Stimulated activated CD8-positive, alpha-beta memory T cell treated with anti-CD3 and anti-CD28 coated beads, Interleukin-4, amount 100 ng/mL, for 4 hours (primary cell): ENCODE measurements at places on chromosomes 7 and 10.

DNA sequence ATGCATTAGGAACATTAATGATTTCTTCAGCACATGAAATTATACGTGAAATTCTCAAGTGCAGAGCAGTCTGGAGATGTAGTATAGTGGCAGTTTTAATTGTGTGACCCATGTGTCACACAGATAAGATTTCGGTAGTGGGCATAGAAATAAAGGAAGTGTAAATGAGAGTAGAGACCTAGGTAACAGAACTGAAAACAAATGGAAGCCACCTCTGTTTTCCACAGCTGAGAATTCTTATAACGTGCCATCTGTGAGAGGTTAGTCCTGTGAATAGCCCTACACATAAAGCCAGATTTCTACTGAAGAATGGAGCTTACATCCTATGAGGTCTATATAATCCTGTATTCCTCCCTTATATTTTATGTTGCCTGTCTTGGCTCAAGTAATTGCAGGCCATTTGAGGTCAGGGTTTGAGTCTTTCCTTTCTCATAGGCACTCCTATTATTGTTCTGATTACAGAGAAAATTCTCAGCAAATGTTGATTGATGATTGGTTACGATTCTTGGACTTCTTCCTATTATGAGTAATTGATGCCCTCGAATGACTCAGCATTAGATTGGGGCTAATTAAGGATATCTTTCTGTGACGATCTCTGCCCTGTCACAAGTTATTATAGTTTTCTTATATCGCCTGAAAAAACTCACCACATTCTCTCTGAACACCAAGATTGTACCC lies 258.2 kb downstream of the KIF20B start:
- no peak for DNase-seq

DNA sequence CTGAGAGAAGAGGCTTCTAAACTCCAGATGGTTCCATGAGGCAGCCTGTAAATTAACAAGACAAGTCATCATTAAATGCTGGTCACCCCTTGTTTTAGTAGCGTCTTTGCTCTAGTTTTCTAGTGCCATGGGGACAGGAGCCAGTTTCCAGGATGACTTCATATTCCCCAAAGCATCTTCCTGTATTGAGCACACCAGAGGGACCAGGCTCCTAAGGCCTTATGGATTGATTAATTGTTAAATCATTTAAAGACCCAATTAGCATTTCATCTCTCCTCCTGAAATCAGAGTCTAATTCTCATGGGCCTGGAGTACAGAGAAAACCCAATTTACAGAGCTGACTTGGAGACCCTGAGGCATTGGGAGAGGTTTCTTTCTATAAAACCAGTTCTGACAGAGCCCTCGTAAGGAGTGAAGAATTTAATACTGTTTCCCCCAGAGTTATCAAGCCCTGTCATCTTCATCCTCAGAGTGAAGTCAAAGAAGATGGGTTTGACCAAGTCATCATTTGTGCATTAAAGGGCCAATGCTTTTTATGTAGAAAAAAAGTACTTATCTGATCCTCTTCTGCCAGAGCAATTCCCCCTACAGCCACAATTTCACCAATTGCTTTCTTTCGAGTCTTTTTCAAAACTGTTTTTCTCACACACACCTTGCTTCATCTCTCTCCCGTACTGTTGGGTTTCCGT lies 678.7 kb downstream of the SDK1 start:
- DNase-seq: no peak

DNA sequence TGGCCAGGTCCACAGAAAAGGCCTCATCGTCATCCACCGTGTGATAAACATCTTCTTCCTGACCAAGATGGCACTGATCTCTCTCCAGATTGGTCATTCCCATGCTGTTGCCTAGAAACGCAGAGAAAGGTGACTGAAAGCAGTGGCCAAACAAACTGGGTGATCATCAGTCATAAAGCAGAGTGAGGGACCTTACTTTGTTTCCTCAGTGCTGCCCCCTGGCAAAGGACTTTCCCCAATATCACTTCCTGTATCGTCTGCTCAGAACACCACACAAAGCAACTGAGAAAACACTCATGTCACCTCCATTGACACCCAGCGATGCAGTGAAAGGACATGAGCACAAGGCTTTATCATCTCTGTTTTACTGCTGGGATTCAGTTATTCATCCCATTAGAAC lies 40.0 kb upstream of the TM9SF3 start:
- DNase-seq: no peak

DNA sequence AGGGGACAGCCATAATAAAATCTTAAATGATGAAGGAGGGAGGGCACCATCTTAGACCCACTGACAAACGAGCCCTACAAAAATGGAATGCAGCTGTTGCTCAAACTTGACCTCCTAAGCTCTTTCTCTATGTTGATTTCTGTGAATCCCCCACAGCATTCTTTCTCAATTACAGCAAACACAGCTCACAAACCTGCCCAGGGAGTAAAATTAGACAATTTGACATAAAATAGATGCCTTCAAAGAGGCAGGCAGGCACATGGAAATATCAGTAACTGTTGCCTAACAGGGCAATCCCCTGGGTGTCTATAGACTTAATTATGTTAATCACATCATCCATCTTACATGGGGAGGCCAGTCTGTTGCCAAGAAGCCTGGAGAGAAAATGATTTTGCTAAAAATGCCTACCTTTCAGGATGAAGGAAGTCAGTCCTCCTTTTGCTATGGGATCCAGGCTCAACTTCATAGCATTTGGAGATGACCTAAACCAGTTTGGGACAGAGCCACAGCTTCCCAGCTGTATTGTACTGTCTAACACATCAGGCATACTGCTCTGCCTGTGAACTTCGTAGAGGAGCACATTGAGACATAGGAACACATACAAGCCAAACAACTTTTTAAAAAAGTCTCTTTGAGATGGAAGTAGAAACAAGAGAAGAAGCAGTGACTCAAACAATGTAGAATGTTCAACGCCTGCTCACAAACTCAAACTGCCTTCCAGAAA lies 1177.4 kb downstream of the SORCS1 start:
- DNase-seq: no peak

DNA sequence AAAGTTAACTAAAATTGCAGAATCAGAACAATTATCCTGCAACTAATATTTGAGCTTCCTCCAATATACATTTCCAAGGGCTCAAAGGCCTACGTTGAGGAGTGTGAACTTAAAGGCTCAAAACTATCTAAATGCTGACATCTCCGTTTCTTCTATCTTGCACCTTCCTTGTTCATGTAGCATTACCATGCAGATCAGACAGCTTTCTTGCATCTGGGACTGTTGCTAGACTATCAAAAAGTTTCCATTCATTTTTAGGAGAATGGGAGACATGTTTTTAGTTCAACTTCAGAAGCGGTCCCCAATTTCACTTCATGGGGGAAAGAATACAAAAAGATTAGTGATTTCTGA lies 2.9 kb downstream of the ANKRD1 start:
- DNase-seq: no peak

GRCh38 chr7:15780271-15780670 lies 93.8 kb upstream of the MEOX2 start:
- no peak for DNase-seq

DNA sequence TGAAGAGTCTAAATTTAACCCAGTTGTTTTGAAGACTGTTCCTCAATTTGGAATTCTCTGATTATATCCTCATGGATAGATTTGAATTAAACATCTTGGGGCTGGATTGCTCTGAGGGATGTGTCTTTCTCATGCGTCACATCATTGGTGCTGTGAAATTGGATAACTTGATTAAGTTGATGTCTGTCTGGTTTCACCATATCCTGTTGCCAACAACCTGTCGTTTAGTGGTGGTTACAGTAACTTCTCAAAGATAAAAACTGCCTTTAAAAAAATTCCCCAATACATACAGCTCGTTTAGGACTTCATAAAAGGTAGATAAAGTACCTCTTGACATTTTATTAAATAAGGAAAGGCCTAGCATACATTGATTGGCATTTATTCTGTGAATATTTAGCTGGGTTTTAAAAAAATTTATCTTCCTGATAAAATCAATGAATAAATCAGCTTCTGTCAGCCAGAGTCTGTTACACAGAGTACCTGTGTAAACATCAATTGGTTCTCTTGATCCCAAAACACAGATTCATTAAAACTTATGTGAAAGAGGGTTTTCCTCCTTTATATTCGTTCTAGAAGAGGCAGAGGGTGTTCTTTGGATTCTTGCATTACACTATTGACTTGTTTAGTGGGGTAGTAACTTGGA lies 10.5 kb downstream of the CRCP start:
- DNase-seq: no peak

DNA sequence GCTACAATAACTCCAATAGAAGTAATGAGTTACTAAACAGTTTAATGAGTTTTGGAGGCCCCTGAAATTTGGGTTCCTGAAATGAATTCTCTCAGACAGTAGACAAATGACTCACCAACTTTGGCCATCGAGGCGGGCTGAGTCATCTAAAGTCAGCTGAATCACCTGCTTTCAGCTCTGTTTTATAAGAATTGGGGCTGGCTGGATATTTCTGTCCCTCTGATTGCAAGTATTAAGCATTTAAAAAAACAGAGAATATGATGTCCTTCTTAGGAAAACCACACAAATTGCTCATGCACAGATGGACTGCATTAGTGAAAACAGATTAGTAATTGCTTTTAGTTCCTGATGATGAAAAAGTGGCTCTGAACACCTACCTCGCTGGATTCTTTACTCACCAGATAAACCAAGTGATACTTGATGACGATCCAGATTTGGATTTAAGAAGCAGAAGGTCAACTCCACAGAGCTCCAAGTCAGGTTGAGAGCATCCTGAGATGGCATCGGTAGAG lies 59.1 kb downstream of the ZNF365 start:
- DNase-seq: peak; percentile 24

DNA sequence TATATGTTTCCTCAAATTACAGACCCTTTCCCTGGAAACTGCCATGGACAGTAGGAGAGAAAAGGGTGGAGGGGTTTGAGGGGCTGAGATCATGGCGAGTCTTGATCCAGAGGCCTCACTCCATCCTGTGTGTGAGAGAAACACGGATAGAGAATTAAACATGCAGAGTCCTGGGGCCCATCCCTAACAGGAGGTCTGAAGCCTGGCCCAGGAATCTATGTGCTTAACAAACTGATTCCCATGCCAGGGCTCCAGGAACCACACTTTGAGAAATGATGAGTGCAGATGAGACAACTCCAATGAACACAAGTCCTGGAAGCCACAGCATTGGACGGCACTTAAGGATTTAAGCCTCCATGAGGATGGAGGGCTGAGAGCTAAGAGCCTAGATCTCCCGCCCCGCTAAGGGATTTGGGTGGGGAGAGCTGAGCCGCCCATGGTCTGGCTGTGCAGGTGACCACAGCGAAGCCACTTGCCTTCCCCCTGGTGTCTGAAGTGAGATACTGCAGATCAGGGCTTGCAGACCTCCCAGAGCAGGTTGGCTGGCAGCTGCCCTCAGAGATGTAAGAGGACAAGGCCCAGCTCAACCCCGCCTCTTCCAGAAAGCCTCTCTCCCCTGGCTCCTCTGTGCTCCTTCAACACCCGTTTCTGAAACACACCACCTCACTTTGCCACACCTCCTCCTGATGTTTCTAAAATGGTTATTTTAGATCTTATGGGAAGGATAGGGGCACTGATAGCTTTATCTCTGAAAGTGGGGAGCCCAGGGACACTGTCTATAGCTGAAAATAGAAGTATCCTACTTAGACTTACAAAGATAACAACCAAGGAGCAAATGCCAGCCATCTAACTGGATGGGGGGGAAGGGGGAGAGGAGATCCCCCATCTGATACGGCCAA lies 24.8 kb upstream of the EIF5AL1 start:
- no peak for DNase-seq

DNA sequence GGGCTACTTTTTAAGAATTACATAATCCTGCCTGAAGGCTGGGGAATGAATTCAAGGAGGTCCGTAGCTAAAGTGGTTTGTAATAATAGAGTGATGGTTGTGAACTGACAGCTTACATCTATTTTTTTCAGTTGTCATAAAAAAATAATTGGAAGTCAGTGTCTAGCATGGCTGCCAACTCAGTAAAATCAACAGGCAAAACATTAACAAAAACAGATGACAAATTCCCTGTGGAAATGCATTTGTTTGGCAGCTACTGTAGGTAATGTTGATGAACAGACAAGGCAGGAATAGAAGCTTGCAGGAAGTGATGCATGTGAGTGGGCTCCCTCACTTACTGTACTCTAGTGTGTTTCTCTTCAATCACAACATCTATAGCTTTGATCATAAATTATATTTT lies 766.0 kb upstream of the POT1 start:
- no peak for DNase-seq

- DNase-seq: no peak
Observed at GRCh38 chr7:13673290-13673689, 316.2 kb downstream of the ETV1 start.

DNA sequence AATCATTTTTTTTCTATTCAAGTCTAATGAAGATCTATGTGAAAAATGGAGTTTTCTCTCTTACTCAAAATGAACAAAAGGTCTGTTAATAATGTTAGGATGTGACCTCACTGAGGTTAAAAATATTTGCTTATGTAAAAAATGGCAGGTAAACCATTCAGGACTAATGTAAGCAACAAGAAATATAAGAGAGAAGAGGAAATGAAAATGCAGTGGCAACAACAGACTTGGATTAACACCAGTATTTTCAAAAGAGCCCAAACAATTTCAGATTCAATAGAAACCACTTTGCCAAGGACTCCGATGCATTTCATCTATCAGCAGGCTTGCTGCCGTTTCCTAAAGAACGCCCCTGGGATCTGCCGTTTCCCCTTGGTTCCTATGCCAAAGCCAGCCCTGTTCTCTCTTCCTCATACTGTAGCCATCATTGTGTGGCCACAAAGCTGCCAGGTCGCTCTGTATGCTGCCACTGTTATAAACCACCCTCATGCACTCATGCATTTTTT lies 66.4 kb downstream of the MTURN start:
- DNase-seq: no peak

DNA sequence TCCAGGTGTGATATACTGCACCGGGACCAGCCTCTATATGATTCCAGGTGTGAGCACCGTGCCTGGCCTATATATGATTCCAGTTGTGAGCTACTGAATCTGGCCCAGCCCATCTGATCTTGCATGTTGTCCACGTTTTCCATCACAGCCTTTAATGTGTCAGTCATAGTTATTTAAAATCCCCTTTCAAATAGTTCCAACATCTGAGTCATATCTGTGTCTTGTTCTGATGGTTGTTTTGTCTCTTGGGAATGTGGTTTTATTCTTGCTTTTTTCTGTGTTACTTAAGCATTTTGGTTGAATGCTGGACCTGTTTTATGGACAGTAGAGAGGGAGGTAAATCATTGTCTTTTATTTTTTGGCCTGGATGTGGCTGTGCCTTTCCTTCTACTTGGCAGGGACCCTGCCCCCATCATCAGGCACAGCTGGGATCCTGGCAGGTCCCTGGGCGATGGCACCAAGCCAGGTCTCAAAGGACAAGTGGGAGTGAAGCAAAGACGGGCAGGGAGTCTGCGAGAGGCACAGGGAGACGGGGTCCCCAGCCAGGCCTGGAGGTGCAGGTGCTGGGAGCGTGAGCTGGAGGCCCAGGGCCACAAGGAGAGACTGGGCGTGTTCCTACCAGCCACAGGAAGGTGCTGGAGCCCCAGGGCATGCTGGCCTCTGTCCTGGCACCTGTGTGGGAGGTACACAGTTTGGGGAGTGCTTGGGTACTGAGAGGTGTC lies 94.7 kb downstream of the DYNC2I1 start:
- no peak for DNase-seq

- no peak for DNase-seq
Observed at GRCh38 chr10:49528977-49529506, 9.9 kb downstream of the ERCC6 start.

GRCh38 chr10:51311228-51311627 lies 236.9 kb downstream of the PRKG1 start:
- DNase-seq: no peak

- no peak for DNase-seq
Observed at GRCh38 chr7:122762071-122762470, 59.3 kb upstream of the RNF148 start.

- no peak for DNase-seq
Observed at GRCh38 chr7:117478836-117479224, 995 bp upstream of the CFTR start.
